NCI-H510A treated with DMSO at 0.1 percent for 48 hours (cell line): ENCODE measurements at places on chromosomes 6 and 20.

DNA sequence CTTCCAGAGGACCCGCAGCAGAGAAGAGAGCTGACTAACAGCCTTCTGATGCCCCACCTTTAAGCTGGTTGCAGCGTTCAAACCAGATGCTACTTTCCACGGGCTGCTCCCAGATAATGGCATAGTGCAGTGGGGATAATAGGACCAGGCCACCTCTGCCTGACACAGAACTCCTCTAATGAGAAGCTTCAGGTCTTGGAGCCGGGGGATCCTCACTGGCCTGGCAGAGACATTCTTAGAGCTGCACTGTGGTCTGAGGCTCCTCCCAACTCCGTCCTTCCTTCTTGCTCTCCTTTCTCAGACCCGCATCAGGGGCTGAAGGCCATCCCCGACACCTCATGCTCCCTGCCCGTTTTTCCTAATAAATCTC, 206.6 kb upstream of the MARCKS start:
- DNase-seq, result no peak

DNA sequence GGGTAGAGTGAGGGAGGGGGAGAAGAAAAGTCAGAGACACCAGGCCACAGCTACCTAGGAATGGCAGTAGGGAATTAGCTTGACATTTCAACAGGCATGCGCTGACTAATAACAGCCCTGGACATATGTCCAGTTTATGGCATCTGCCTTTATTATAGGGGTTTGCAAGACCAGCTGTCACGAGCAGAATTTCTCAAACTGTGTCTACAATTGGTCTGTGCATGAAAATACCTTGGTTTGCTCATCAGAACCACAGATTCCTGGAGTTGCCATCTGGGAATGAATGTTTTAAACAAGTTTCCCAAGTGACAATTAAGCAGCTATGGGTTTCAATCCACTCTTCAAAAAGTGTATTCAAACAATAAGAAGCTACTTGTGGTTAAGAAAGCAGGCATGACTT, 110.3 kb upstream of the ENPP5 start:
- no peak for DNase-seq

DNA sequence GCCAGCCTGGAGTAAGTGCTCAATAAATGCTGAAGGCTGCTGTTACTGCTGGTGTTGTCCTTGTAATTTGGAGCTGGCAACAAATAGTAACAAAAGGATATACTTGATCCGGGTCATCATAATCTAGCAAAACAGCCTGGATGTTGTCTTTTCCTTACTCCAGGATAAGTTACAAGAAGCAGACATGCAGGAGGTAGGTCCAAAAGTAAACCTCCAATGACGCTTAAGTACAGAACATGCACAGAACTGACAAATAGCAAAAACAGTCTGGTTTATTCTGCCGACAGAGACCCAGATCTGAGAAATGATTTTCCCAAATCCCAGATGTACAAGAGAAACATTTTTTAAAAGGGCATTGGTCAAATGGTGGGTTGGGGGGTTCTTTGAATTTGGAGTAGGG, 93.0 kb upstream of the KCNK16 start:
- DNase-seq, result no peak

DNA sequence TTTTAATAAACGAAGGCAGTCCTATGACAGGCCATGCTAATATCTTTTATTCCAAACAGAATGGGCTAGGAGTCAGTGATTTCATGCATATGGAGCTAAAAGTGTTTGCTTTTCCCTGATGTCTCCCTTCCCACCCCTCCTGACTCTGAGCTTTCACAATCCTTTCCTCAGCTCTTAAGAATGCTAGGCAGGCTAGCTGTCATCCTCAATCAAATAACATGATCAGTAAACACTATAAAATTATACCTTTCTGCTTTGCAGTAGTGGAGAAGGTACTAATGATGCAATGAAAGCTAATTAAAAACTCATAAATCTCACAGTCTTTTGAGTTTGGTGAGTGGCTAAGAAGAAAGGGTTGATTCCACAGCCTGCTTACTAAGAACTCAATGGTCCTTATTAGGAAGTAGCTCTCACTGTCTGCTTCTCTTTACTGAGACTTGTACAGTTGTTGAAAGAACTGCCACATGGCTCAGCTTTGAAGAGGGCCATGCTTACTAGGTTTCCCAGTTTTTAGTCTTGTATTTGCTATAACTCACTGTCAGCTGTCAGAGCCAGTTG, 250.9 kb upstream of the JAG1 start:
- peak; percentile 96 for DNase-seq

DNA sequence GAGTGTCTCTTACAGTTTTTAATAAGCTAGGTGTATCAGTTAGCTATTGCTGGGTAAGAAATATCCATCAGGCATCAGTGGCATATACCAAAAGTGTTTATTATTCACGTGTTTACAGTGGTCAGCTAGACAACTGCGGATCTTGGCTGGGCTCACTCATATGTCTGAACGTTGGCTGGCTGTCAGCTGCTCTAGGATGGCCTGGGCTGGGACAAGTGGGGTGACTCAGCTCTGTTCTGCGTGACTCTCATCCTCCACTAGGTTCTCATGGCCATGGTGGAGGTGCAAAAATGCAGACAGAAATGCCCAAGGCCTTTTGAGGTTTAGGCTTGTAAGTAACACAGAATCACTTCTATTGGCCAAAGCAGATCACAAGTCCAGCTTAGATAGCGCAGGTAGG, 22.0 kb downstream of the ZNF341 start:
- DNase-seq, result no peak

- no peak for DNase-seq
These were observed 901.0 kb upstream of the MAP3K7 start for GRCh38 chr6:91487696-91488392.
